PC-3 (cell line): ENCODE measurements at places on chromosomes 3 and 15.

DNA sequence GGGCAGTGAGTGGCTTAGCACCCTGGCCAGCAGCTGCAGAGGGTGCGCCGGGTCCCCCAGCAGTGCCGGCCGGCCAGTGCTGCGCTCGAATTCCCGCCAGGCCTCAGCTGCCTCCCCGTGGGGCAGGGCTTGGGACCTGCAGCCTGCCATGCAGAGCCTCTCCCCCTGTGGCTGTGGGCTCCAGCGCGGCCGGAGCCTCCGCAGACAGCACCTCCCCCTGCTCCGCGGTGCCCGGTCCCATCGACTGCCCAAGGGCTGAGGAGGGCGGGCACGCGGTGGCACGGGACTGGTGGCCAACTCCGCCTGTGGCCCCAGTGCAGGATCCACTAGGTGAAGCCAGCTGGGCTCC lies 386.3 kb downstream of the CNTN4 start:
- H3K4me3 ChIP-seq, result no peak overlapping the region
- no peaks in the 10 kb centered on the region for H3K36me3 ChIP-seq
- H3K27me3 ChIP-seq, result no peaks in the 10 kb centered on the region
- no peak for DNase-seq
- no peaks in the 10 kb centered on the region for H3K4me1 ChIP-seq
- H3K27ac ChIP-seq, result no peak overlapping the region

DNA sequence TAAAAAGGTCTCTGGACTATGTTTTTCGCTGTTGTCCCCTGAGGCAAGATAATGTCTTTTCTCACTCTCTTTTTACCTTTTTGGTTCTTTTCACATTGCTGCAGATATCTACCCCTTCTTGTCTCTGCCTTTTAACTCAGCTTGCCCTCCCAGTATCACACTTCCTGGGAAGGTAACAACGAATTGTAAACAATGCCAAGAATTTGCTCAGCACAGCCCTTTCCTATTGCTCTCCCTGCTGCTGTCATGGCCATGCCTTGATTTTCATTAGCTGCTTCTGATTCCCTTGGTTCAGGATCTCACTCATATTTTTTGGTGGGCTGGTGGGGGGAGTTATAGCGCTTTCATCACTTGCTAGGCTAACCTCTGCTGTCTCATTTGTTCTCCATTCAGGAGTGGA lies 123.1 kb upstream of the DPH6 start:
- H3K4me3 ChIP-seq, result no peak overlapping the region
- H3K27me3 ChIP-seq, result no peaks in the 10 kb centered on the region
- no peak overlapping the region for H3K27ac ChIP-seq
- no peak for DNase-seq

DNA sequence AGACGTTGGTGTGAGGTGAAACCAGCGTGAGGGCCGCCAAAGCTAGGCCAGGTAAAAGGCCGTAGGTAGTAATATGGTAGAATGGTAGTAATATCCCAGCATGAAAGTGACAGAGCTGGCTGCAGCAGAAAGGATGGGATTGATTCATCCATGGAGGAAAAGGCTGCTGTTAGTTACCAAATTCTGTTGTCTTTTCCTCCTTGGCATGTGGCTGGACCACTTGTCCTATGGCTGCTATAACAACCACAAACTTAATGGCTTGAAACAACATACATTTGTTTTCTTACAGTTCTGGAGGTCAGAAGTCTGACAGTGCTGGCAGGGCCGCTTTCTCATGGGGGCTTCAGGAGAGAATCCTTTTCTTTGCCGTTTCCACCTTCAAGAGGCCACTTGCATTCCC lies 47.8 kb upstream of the CHST2 start:
- H3K4me1 ChIP-seq, result no peaks in the 10 kb centered on the region
- H3K36me3 ChIP-seq, result no peaks in the 10 kb centered on the region
- no peak overlapping the region for H3K27ac ChIP-seq
- H3K27me3 ChIP-seq, result no peaks in the 10 kb centered on the region
- no peak overlapping the region for H3K4me3 ChIP-seq

DNA sequence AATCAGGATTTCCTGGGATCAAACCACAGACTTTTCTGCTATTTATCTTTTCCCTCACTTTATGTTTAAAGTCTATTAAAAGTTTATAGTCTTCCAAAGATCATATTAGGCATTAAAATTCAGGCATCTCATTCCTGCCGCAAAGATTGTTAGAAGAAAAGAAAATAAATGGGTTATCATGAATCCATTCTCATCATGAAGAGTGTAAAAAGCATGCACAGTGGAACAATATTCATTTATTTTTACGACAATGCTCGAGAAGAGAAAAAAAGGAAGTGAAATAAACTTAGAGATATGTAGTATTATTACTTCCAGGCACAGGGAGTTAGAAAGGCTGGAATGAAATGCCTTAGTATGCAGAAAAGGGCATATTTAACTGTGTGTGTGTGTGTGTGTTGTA lies 213.7 kb upstream of the PLSCR5 start:
- H3K4me3 ChIP-seq, result no peak overlapping the region
- H3K27ac ChIP-seq, result no peak overlapping the region
- no peak for DNase-seq
- H3K4me1 ChIP-seq, result no peaks in the 10 kb centered on the region
- H3K27me3 ChIP-seq, result peaks cover 43% of the 10 kb centered on the region

DNA sequence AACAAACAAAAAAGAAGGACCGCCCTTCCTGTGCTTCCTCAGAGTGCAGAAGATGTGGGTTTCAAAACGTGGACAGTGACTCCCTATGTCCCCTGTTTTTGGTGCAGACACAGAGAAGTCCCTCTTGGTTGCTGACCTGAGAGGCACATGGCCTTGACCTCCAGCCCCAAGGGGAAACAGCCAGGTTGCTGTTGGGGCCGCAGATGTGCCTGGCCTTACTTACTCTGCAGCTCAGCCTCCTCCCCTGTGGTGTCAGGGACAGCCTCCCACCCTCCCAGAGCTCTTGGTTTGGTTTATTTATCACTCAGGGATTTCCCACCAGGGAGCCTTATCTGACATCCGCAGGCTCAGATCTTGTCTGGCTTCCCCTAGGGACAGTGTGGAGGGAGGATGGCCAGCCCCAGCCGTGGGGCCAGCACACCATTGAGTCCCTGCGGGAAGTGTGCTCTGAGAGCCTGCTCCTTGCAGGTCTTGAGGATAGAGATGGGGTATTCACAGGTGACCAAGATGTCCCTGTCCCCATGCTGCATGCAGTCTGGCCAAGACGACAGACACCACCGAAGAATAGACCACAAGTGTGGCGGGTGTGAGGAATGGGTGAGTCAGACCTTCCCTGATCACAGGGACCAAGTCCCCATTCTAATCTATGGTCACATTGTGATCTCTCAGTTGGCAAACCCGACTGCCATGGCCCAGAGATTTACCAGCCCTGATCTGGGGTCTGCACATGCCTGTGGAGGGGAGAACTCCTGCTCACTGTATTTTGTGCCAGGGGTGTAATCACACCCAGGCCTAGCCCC lies 134.3 kb upstream of the ABHD17C start:
- H3K4me3 ChIP-seq, result no peak overlapping the region
- DNase-seq, result no peak
- H3K36me3 ChIP-seq, result no peaks in the 10 kb centered on the region
- no peaks in the 10 kb centered on the region for H3K27me3 ChIP-seq
- H3K27ac ChIP-seq, result no peak overlapping the region
- H3K4me1 ChIP-seq, result no peaks in the 10 kb centered on the region

DNA sequence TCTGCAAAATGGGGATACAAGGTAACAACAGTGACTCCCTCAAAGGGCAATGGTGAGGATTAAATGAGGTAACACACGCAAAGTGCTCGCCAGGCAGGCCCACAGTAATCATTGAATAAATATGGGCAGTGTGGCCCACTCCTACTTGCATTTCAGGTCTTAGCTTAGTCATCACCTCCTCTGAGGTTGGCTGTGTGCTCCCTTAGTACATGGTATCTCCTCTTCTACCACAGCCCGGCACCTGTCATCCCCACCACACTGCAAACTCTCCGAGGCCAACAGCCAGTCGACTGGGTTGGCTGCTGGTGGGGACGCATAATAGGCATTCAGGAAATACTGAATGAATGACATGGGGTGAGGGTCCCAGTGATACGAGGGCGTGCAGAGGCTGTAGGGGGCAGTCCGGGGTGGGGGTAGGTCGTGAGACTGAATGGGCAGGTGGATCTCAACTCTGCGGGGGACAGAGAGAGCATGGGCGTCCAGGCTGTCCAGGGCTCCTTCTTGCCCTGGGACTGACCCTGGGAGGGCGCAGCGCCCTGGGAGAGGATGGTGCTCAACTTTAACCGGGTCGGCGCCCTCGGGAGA lies 375 bp upstream of the MYZAP start:
- peaks cover 25% of the 10 kb centered on the region for H3K4me1 ChIP-seq
- H3K27ac ChIP-seq, result peak overlapping the region; percentile 74
- peak overlapping the region; percentile 77 for H3K4me3 ChIP-seq
- no peaks in the 10 kb centered on the region for H3K27me3 ChIP-seq
- no peaks in the 10 kb centered on the region for H3K36me3 ChIP-seq

DNA sequence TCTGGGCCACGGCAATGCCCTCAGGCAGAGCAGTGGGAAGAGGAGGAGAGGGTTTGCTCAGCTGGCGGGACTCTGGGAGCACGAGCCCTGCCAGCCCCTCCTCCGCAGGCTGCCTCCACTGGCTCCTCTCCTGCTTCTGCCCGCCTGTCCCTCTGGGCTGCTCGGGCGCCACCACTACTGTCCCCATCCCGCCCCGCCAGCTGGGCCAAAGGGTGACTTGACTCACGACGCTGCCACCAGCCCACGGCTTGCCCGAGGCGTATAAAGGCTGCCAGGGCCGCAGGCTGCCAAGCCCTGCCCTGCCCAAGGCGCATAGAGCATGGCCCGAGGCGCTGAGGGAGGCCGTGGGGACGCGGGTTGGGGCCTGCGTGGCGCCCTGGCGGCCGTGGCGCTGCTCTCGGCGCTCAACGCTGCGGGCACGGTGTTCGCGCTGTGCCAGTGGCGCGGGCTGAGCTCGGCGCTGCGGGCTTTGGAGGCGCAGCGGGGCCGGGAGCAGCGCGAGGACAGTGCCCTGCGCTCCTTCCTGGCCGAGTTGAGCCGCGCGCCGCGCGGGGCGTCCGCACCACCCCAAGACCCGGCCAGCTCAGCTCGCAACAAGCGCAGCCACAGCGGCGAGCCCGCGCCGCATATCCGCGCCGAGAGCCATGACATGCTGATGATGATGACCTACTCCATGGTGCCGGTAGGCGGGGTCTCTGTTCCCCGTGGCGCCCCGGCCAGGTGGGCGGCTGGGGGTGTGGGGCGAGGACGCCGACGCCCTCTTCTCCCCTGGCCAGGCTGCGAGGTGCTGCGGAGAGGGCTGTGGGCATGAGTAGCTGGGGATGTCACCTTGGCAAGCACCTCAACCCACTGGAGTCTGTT lies at the start of gene GLDN:
TSS of gene GLDN (plus strand) at position 290 of the 861 bp plus-strand sequence. CDS start at position 320, 30 bp downstream.
- H3K4me1 ChIP-seq, result no peaks in the 10 kb centered on the region
- H3K27ac ChIP-seq, result no peak within 1 kb of the TSS
- H3K4me3 ChIP-seq, result peak within 1 kb of the TSS; percentile 52
- no peaks in the 10 kb centered on the region for H3K27me3 ChIP-seq

DNA sequence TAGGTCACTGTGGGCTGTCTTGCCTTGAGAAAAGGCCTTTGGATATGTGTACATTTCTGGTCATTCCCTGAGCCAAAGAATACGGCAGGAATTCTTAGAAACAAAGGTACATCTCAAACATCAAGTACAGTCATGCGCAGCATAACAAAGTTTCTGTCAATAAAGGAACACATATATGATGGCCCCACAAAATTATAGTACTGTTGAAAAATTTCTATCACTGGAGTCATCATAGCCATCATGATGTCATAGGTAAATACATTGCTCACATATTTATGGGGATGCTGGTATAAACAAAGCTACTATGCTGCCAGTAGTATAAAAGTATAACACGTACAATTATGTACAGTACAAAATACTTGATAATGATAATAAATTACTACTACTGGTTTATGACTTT lies 38.9 kb upstream of the NECTIN3 start:
- peaks cover 27% of the 10 kb centered on the region for H3K4me1 ChIP-seq
- H3K36me3 ChIP-seq, result no peaks in the 10 kb centered on the region
- H3K27me3 ChIP-seq, result no peaks in the 10 kb centered on the region
- peak; percentile 62 for DNase-seq
- peak overlapping the region; percentile 13 for H3K27ac ChIP-seq
- H3K4me3 ChIP-seq, result no peak overlapping the region

- H3K27me3 ChIP-seq, result no peaks in the 10 kb centered on the region
- H3K4me3 ChIP-seq, result no peak overlapping the region
- no peak overlapping the region for H3K27ac ChIP-seq
- H3K36me3 ChIP-seq, result peaks cover 38% of the 10 kb centered on the region; the same call in 1 of the 2 replicates
- DNase-seq, result no peak
- H3K4me1 ChIP-seq, result no peaks in the 10 kb centered on the region
Observed at GRCh38 chr3:123096731-123097130, 29.9 kb downstream of the PDIA5 start.

DNA sequence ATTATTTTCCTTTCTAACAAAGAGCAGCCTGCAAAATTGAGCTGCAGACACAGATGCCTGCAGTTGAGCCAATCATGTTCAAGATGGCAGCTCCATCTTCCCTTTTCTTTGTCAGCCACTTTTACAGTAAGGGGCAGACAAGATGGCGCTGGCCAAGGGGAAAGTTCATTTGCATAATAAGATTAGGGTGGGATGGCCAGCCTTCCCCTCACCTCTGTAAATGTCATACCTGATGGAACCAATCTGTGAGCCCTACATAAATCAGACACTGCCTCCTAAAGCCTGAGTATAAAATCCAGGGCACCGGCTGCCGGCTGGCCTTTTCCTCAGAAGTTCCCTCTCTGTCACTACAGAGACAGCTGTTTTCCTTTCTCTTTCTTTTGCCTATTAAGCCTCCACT lies 15.8 kb downstream of the PATL2 start:
- no peaks in the 10 kb centered on the region for H3K27me3 ChIP-seq
- no peaks in the 10 kb centered on the region for H3K4me1 ChIP-seq
- DNase-seq, result no peak
- no peak overlapping the region for H3K4me3 ChIP-seq
- H3K27ac ChIP-seq, result no peak overlapping the region
- no peaks in the 10 kb centered on the region for H3K36me3 ChIP-seq

- H3K36me3 ChIP-seq, result no peaks in the 10 kb centered on the region
- no peak for DNase-seq
- peaks cover 10% of the 10 kb centered on the region for H3K4me1 ChIP-seq
- H3K4me3 ChIP-seq, result no peak overlapping the region
- H3K27ac ChIP-seq, result no peak overlapping the region
Observed at GRCh38 chr3:160081958-160082533, 93.4 kb downstream of the IL12A start.

GRCh38 chr15:98126326-98127085 lies 166.0 kb downstream of the ARRDC4 start:
- no peak for DNase-seq
- H3K27ac ChIP-seq, result no peak overlapping the region
- H3K4me3 ChIP-seq, result no peak overlapping the region
- H3K36me3 ChIP-seq, result no peaks in the 10 kb centered on the region
- peaks cover 54% of the 10 kb centered on the region for H3K27me3 ChIP-seq

- no peak for DNase-seq
- no peak overlapping the region for H3K4me3 ChIP-seq
- H3K36me3 ChIP-seq, result no peaks in the 10 kb centered on the region; the same call in 1 of the 2 replicates
- H3K27ac ChIP-seq, result no peak overlapping the region
- no peaks in the 10 kb centered on the region for H3K27me3 ChIP-seq
Observed at GRCh38 chr3:142498397-142499180, 50.8 kb upstream of the XRN1 start.
